ENCODE measurements at places on chromosomes 2 and 18.

DNA sequence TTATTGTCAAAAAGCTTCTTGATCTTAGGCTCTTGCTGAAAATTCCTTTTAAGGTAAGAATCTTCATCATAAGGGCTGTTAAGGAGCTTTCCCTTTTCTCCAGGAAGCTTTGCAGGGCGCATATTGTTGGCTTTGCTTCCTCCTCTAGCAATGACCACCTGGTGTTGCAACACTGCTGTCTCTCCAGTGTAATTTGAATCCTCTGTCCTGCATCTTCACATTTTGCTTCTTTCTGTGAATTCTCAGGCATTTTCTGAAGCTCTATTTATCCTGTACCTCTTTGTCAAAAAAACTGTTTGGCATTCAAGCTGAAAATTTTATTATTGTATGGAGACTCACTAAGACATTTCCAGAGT lies 533.1 kb upstream of the CHAC2 start:
- DNase-seq, result no peak

- DNase-seq, result no peak
Observed at GRCh38 chr2:131035826-131036231, 57.4 kb downstream of the FAM168B start.

GRCh38 chr2:17517481-17518211 lies 594 bp downstream of the RAD51AP2 start:
- DNase-seq, result no peak

GRCh38 chr2:172241222-172241621 lies 138.5 kb upstream of the DLX2 start:
- no peak for DNase-seq

- DNase-seq, result no peak
Observed at GRCh38 chr2:69147841-69148533, 135.0 kb downstream of the ANTXR1 start.

DNA sequence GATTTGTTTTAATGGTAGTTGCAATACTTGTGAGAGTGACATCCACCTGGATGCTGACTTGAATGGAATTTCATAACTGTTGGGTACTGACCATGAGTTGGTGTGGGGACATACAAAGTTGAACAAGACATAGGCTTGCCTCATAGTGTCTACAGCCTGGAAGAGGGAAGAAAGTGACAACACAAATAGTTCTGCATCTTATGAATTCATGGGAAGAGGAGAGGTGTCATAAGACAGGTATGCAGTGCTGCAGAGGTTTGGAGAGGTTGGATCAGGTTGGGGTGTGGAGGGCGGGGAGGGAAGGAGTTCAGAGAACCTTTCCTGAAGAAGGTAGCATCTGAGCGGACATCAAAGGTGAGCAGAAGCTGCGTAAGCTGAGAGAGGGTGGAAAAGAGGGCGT lies 44.0 kb downstream of the HRH4 start:
- DNase-seq, result no peak

GRCh38 chr2:138237667-138238384 lies 263.7 kb upstream of the SPOPL start:
- DNase-seq, result no peak

- DNase-seq, result no peak
Observed at GRCh38 chr18:49562481-49563129, 748 bp downstream of the LIPG start.

DNA sequence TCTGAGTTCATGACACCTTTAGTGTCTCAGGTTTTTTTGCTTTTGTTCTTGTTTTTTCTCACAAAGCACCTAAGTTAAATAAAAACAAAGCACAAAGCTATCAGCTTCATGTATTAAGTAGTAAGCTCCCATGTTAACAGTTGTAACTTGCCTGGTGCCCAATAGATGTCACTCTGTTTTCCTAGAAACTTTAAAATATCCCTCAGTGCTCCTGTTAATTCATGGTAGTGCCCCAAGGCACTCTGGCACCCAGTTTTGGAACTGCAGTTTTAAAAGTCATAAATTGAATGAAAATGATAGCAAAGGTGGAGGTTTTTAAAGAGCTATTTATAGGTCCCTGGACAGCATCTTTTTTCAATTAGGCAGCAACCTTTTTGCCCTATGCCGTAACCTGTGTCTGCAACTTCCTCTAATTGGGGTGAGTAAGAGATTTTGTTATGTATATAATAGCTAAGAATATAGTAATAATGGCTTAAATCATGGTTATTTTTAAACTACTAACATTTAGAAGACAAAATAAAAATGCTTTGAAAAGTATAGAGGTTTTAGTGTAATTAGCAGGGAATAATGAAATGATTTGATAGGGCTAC lies 555.0 kb upstream of the TMEFF2 start:
- DNase-seq, result no peak

DNA sequence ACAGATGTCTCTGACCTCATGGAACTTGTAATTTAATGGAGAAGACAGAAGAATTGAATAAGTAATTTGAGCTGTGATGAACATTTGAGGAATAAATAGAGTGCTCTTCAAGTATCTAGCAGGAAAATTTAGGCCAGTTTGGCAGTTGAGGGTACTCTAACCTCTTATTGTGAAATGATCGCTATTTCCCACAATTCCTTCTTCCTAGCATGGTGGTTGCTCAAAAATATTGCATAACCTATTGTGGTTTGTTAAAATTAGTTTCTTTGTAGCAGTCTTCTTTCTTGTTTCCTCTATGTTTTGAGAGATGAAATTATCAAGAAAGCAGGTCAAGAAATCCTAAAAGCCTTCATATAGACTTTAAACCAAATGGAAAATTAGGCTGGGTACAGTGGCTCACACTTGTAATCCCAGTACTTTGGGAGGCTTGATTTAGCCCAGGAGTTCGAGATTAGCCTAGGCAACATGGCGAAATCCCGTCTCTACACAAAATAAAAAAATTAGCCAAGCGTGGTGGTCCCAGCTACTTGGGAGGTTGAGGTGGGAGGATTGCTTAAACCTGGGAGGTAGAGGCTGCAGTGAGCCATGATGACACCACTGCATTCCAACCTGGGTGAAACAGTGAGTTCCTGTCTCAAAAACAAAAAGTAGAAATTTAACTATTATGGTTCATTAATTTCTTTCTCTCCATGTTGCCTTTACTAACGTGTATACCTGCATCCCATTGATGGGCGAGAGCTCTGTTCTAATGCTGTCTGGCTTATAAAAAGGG lies 58.7 kb downstream of the RBKS start:
- DNase-seq, result no peak

- DNase-seq, result peak; percentile 41
Observed at GRCh38 chr2:197378494-197379307, 56.1 kb downstream of the SF3B1 start.

DNA sequence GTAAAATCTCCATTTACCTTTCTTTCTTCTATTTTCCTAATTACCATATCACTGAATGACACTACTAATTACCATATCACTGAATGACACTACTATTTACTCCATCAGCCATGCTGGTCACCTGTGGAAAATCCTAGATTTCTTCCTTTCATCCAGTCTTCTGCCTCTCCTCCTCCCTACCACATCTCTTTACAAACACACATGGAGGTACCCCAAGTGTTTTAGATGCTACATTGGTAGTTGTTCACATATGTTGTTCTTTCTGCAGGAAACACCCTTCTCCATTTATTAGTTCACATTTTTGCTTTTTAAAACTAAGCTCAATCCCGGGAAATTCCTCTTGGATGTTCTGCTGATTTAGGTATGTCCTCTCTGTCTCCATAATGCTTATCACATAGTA lies 134.0 kb downstream of the IKZF2 start:
- no peak for DNase-seq

- no peak for DNase-seq
Observed at GRCh38 chr2:105849431-105850179, 104.9 kb downstream of the NCK2 start.

GRCh38 chr2:34547900-34548299 lies 948.8 kb upstream of the FAM98A start:
- no peak for DNase-seq

DNA sequence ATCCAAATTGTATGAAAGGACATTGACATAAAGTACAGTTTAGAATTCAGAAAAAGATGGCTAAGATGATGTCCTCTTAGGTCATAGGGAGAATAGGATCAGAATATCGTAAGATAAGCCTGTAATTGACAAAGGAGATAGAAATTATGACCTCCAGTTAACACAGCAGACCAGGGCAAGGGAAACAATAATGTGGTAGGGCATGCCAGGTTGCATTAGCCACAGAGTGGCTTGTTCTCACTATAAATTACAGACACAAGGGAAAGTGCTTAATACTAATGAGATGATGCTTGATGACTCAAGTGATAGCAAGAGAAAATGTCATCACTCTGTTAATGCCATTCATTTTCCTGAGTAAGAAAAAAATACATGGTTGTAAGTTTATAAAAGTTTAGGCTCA lies 48.9 kb upstream of the LRP1B start:
- no peak for DNase-seq

DNA sequence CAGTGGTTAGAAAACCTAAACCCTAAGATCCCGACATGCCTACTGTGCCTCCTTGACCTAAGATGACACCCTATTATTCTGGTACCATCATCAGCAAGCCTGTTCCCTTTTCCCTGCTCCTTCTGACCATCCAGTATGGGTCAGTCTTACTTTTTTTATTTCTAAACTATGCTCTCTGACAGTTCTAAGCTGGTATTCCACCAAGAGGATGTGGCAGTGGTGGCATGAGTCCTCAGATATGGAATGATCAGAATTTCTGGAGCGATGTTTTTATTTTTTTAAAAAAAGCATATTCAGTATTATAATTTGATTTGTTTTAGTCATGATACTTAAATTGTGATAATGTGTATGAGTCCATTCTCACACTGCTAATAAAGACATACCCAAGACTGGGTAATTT lies 145.9 kb upstream of the LHCGR start:
- DNase-seq, result peak; percentile 5

DNA sequence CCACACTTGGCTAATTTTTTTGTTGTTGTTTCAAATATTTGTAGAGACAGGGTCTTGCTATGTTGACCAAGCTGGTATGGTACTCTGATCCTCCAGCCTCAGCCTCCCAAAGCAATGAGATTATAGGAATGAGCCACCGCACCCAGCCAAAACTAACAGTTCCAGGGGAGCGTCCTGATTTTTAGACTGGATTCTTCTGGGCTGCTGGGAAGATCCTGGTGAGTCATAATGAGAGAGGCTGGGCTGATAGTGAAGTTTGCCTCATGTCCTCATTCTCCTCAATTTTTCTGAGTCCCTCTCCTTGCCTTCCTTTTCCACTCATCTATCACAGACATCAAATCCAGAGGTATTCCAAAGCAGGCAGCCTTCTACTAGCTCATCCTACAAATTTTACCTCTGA lies 81.3 kb downstream of the VSNL1 start:
- peak; percentile 55 for DNase-seq

- DNase-seq, result no peak
Observed at GRCh38 chr18:79093986-79094385, 24.8 kb downstream of the ATP9B start.

GRCh38 chr2:216195565-216196029 lies 86.4 kb downstream of the XRCC5 start:
- peak; percentile 26 for DNase-seq

GRCh38 chr2:28094739-28095138 lies 204.2 kb downstream of the BABAM2 start:
- DNase-seq, result no peak

DNA sequence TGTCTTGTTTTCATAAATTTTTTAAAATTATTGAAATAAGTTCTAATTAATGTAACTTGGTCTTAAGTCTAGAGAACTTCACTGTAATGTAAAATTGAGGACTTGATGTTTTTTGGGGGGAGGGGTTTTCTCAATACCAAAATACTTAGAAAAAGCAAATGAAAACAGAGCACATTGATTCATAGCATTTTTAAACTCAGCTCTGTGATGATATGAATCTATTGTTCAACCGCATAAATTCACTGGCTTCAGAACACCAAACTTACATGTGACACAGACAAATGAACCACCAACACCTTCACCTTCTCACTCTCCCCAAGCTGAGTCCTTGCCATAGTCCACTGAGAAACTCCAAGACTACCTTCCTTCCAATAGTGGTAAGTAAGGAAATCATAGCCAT lies 108.2 kb downstream of the ZNF521 start:
- DNase-seq, result no peak

GRCh38 chr18:48699761-48700160 lies 160.9 kb downstream of the CTIF start:
- no peak for DNase-seq

DNA sequence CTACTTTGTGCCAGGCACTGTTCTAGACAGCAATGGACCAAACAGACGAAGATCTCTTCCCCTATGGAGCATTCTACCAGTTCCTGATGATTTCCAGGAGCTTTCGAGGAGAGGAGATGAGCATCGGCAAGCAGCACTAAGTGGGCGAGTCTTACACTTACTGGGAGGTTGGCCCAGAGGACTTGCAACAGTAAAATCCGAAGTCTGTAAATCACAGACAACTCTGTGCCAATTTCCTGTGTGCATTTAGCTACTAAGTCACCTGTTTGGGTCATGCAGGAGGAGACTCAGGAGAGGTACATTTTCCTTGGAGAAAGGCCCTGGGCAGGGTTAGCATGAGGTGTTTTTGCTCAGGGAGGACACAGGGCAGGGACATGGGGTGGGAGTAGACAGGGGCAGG lies 58.9 kb downstream of the TRPM8 start:
- DNase-seq, result no peak

GRCh38 chr2:112164876-112165275 lies 26.7 kb downstream of the FBLN7 start:
- no peak for DNase-seq

DNA sequence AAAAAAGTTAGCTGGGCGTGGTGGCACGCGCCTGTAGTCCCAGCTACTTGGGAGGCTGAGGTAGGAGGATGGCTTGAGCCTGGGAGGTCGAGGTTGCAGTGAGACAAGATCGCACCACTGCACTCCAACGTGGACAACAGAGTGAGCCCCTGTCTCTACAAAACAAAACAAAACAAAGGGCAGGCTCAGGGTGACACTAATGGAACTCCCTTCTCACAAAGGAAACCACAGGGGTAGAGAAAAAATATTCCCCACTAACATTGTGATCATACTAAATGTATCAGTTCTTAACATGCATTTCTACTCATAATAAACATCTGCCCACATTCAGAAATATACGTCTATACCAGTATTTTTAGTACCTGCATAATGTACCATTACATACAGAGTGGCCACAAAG lies 21.1 kb downstream of the STAM2 start:
- no peak for DNase-seq

- no peak for DNase-seq
Observed at GRCh38 chr2:46239847-46240181, 57.4 kb upstream of the EPAS1 start.

DNA sequence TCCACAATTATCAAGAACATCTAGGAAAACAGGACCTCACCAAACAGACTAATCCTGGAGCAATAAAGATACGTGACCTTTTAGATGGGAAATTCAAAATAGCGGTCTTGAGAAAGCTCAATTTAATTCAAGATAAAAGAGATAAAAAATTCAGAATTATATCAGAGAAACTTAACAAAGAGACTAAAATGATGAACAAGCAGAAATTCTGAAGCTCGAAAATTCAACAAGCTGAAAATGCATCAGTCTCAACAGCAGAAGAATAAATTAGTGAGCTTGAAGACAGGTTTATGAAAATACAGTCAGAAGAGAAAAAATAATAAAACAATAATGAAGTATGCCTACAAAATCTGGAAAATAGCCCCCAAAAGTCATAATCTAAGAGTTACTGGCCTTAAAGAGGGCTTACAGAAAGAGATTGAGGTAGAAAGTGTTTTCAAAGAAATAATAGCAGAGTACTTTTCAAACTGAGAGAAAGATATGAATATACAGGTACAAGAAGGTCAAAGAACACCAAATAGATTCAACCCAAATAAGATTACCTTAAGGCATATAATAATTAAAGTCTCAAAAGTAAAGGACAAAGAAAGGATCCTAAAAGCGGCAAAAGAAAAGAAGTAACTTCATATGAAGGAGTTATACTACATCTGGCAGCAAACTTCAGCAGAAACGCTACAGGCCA lies 13.2 kb downstream of the ORC4 start:
- no peak for DNase-seq

- DNase-seq, result no peak
Observed at GRCh38 chr2:40432921-40433483, 18.9 kb downstream of the SLC8A1 start.

Measured in hepatic stellate cell (primary cell).